Endothelial cell (in vitro differentiated cells): ENCODE measurements at places on chromosomes 1 and 21.

DNA sequence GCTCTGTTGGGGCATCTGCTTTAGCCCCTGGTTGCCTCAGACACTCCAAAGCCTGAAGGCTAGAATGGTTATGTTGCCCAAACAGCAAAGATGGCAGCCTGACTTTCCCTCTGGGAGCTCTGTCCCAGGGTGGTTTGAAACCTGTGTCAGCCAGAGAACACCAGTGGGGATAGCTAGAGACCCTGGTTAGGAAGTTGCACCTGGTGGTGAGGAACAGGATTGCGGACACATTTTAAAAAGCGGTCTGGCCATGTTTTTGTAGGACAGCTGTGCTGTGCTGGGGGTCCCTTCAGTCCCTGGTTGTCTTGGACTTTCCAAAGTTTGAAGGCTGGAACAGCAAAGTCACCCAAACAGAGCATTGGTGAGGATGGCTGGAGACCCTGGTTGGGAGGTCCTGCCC is 87.8 kb downstream of the DNM3 start:
- no peak for DNase-seq

- DNase-seq, result no peak
These were observed 44.6 kb downstream of the RCAN1 start for GRCh38 chr21:34570313-34570712.

GRCh38 chr1:226697151-226697928 is 41.7 kb downstream of the ITPKB start:
- no peak for DNase-seq

GRCh38 chr1:8649027-8649426 is 168.4 kb downstream of the RERE start:
- no peak for DNase-seq

DNA sequence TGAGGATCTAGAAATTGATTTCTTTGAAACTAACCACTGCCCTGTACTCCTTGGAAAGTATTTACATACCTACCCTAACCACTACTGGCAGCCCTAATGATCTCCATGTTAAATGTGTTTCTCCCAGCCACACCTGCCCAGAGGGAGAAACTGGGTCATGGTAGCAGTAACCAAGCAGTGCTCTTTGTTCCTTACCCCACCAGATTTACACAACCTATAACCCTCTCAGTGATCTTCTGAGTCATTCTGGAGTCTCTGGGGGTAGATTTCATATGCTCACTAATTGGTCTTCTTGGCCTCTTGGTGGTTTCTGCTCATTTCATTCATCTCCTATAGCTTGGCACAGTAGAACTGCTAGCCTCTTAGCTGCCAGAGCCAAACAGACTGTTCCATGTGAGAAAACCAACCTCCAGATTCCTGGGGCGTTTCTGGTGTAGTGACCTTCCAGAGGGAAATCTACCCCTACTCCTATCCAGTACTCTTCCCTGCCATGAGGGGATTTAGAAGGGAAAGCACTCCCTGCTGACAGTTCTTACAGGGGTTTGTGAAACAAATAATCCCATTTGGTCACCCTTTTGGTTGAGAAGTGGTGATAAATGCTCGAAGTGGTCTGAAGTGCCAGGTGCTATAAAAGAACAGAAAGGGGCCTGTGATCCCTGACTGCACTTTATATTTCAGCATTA is 36.2 kb upstream of the LRIG2 start:
- DNase-seq, result no peak

- no peak for DNase-seq
These were observed 71.4 kb downstream of the DDR2 start for GRCh38 chr1:162703708-162704107.

DNA sequence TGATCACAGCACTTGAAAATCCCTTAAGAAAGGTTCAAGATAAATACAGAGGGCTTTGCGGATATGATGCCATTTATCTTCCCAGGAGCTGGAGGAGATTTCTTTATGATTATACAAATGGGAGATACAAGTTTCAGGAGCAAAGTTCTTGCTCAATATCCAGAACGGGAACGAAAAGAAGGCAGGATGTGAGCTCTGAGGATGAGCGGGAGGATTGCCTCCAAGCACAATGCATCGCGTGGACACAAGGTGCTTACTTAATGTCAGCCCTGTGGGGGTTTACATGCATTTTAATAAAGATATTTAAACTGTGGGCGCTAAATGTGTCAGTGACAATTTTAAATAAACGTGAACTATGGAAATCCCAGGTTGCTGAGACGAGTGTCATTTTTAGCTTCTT is 59.0 kb downstream of the SYT6 start:
- no peak for DNase-seq

DNA sequence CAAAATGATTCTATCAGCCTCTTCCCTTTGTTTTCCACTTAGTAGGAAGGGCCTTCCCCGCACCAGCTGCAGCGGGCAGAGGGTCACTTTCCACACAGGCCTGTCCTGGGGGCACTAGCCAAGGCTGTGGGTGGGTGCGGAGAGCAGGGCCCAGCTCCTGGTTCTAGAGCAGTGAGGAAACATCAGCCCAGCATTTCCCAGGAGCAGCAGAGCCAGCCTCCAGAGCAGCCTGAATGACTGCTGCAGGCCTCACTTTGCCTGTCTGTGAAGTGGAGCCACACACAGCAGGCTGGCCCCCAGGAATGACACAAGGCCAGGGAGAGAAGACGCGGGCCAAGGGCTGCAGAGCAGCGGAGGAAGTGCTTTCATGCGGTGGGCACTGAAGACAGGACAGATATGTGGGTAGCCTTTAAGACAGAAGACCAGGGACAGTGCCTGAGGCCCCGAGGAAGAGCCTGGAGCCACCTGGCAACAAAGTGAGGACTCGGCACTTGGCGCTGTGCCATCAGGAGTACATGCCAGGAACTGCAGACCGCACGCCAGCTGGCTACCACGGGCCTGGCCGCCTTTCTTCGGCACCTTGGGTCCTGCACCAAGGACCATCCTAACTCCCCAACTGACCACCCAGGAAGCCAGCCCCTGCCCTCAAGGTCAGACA is 42.0 kb downstream of the ACOT7 start:
- DNase-seq, result no peak

DNA sequence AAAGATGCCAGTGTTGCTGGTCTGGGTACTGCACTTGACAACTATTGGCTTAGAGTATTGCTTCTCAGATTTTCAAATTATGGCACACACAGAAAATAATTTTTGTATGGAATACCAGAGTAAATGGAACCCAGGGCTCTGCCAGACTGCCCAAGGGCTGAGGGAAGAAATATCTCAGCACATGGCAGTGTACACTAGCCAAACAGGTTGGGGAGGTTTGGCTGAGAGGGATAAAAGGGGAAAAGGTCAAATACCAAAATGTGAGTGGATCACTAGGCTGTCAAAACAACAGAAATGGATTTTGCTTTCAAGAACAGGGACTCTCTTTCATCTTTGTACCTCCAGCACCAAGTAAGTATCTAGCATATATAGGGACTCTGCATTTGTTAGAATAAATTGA is 3.0 kb upstream of the RGS8 start:
- no peak for DNase-seq

DNA sequence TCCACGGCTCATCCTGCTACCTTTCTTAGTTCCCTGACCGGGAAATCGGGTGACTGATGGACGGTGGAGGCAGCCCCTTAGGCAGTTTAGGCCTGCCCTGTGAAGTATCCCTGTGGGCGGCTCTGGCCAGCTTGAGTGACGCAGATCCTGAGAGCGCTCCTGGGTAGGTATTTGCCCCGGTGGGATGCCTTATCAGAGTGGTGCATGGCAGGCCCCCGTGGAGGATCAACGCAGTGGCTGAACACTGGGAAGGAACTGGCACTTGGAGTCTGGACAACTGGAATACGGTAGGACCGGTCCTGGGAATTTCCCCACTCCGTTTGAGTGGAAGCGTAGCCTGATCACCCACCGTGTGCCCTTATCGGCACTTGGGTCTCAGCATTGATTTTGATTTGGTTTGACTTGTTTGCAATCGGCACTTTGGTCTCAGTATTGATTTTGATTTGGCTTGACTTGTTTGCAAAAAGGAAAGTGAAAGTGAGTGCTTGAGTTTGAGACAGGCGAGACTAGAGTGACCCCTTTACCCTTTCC is 15.2 kb downstream of the PLA2G2F start:
- DNase-seq, result no peak
